ENCODE measurements at places on chromosomes 11 and 22.

- no peak for DNase-seq
Measured at GRCh38 chr22:31262312-31263133, 29.8 kb downstream of the PIK3IP1 start.

DNA sequence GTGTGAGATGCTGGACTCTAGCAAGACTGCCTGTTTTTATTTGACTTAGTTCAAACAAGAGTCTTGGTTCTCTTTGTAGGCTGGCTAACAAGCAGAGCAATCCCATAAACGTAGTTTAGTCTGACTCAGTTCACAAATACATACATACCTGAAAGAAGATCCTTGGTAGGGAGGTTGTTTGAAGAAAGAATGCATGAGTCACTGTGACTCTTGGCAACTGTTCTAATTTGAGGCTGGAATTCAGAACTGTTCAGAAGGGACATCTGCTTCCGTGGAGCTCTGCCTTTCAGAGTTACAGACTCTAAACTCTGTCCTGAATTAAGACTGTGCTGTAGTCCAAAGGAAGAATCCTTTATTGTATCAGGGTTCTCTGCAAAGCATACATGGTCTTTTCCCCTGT lies 32.2 kb downstream of the C2CD3 start:
- no peak for DNase-seq

- DNase-seq = peak; percentile 85
Measured at GRCh38 chr22:38114484-38115398, 4.3 kb upstream of the BAIAP2L2 start.

- no peak for DNase-seq
Measured at GRCh38 chr22:43817402-43817801, 5.3 kb upstream of the EFCAB6 start.

- no peak for DNase-seq
Measured at GRCh38 chr22:45540122-45540521, 37.4 kb downstream of the FBLN1 start.

DNA sequence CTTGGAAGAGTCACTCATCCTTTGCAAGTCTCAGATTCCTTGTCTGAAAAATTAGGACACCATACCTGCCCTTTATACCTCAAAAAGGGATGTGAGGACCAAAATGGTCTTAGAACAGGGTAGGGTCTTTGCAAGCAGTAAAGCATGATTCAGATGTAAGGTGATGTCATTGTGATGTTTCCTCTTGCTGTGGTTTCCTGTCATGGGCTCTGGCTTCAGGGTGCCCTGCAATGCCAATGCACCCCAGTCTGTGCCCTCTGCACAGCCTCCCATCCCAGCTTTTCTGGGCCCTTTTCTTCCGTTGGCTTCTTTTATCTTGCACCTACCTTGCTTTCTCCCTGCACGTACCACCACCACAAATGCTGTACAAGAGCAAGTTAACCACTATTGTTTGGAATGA lies 87.8 kb upstream of the NNMT start:
- peak; percentile 38 for DNase-seq

GRCh38 chr11:61509043-61510029 lies 787 bp downstream of the LRRC10B start:
- DNase-seq = peak; percentile 84

DNA sequence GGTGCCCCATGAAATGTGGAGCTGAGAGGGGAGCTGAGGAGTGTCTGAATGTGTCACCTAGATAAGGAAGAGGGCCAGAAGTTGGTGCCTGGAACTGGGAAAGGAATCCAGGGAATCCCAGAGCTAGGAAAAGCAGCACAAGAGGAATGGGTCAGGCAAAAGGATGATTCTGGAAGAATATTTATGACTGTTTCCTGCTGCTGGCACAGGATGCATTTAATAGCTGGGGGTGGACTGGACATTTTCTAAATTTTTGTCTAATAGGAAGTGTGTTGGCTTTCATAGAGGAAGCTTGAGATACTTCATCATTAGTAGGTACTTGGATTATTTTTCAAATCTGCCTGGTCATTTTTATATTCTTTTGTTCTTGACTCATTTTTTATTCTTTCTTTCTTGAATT lies 17.4 kb upstream of the MRGPRX2 start:
- no peak for DNase-seq

All from activated CD4-positive, alpha-beta memory T cell treated with anti-CD3 and anti-CD28 coated beads for 36 hours (primary cell).